ENCODE measurements at places on chromosomes 5 and 9.

DNA sequence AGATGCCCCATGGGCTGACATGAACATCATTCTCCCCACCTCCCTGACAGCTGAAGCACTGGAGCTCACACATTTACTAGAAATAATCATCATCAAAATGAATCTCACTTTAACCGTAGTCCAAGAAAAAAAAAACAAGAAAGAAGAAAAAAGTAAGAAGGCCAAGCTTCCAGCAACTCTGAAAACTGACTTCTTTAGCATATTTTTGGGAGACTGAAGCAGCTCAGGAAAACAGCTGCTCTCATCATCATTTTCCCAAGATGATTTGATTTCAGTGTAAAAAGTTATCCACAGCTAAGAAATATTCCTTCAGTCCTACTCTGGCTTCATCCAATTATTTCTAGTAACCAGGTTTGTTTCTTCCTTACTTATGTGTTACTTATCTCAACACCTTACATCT is 91.7 kb downstream of the GLDC start:
- no peak for DNase-seq

GRCh38 chr5:44402084-44402483 is 12.9 kb upstream of the FGF10 start:
- no peak for DNase-seq

DNA sequence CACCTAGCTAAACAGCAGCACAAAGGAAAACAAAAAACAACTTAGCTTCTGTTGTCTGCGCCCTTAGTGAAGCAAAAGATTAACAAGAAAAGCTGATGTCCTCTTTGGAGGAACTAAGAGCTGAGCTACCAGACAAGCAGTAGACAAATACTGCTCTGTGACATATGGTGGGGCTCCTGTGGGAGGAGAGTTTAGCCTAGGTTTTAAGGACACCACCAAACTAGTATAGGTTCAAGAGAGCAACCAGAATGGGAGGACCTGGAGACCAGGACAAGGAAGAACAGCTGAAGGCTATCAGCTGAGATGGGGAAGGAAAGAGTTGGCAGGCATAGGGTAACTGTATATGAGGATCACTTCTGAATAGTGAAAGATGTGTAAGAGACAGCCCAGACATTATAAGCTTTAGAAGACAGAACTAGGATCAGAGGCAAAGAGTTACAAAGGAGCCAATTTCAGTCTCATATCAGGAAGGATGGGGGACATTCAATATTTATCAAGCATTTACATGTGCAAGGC is 27.2 kb downstream of the FBXW2 start:
- no peak for DNase-seq

DNA sequence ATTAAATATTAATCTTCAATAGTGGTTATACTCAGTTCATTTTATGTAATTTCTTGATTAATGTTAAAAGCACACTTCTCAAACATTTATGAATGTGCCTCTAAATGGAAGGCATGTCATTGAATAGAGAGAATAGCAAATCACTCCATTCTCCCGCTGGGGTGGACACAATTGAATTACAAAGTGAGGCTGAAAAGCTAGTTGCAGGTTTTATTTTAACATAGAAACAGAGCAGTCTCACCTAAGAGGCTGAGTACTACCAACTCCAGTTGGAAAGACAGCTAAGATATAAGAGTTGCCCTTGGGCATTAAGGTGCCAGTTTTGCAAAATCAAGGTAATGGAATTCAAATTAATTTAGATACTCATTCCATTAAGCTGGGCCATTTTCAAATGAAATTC is 147.2 kb downstream of the PCSK1 start:
- no peak for DNase-seq

DNA sequence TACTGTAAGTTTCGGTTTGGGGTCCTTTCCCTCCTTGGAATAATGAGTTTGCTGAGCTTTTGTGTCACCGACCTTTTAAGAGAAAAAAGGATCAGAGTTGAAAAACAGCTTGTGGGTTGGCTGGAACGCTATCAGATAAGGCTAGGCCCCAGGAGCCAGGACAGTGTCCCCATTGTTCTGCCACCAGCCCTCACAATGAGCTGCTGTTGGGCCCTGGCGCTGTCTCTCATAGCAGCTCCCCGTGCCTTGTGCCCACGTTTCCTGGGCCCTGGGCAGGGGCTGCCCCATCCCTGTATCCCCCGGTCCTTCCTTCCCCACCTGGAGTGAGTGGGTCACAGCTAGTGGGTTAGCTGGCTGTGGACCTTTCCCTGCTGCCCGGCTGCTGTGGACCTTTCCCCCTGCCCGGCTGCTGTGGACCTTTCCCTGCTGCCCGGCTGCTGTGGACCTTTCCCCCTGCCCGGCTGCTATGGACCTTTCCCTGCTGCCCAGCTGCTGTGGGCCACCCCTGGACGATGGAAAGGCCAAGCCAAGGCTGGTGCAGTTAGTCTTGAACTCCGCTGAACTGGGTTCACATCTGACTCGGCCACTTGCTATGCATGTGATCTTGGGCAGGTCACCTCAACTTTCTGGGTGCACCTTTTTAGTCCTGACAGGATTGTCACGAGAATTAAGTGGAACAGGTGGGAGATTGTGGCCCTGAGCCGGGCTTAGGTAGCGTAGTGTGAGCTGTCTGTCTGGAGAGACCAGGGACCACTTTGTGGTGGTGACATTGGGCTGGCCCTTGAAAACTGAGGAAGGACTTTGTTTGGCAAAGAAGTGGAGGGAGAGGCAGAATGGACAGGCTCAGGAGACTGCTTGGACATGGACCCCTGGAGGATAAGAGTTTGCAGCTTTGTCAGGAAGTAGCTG is 99.5 kb downstream of the DAB2IP start:
- no peak for DNase-seq

- DNase-seq, result no peak
Observed at GRCh38 chr9:126720036-126720435, 84.8 kb upstream of the ZBTB43 start.

DNA sequence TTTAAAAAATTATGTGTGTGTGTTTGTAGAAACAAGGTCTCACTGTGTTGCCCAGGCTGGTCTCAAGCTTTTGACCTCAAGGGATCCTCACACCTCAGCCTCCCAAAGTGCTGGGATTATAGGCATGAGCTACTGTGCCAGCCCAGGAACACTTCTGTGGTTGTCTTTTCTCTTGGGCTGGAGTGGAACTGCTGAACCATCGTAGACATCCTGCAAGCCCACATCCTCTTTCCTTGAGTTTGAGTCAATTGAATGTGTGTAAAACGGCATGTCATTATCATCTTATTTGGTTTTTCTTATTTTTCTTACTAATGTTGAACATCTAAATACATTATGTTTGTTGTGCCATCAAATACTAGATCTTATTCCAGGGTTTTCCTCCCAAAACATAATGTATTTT is 40.0 kb downstream of the EHMT1 start:
- DNase-seq, result no peak

- DNase-seq, result no peak
Observed at GRCh38 chr5:149680810-149681221, 49.3 kb upstream of the PPARGC1B start.
